ENCODE measurements at places on chromosomes 1 and 21.

DNA sequence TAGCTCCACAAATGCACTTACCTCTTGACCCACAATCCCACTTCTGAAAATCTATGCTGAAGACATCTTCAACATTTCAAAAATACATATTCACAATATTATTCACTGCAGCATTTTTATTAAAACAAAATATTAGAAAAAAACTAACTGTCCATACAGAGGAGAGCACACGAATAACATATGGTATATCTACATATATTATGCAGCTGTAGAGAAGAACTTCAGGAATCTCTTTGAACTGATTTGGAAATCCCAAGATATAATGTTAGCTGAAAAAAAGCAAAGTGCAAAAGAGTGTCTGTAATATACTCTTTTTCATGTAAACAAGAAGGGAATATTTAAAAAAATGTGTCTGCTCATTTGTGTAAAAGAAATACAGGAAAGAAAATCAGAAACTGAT lies 11.5 kb downstream of the IPO9 start:
- DNase-seq = no peak

DNA sequence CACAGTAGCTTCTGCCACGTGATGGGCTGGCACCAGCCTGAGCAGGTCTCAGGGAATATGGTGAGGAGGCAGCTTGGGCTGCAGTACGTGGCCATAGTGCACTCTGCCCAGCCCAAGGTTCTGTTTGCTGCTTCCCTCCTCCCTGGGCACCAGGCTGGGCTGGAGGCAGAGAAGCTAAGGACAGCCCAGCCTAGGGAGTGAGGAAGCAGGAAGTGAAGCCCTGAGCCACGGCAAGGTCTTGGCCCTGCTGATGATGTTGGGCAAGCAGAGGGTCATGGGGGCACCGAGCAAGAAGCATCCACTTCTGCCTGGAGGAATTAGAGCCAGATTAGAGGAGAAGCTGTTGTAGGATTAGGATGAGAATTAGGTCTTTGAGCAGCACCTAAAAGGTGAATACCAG lies 326.7 kb upstream of the VAMP3 start:
- no peak for DNase-seq

- no peak for DNase-seq
These were observed 234.9 kb downstream of the TNR start for GRCh38 chr1:175508320-175509110.

DNA sequence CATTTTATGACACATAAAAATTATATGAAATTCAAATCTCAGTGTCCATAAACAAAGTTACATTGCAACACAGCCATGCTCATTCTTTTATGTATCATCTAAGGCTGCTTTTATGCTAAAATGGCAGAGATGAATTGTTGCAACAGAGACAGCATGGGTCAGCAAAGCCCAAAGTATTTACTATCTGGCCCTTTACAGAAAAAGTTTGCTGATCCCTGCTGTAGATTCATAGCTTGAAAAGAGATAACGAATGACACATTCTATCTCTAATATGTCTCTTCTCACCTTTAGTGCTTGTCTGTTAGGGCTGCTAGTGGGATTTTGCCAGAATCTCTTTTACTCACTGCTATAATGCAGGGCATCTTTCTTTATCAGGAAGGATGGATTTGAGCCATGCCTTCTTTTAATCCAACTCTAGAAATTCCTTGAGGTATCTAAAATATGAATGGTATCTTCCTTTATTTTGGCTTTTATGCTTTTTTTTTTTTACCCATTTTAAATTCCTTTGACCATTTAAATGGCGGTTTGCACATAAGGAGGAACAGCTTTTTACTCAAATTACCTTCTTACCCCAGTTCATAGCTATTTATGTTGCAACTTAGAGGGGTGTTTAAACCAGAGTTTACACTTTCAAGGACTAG lies 598.2 kb downstream of the PLPP3 start:
- no peak for DNase-seq

- no peak for DNase-seq
These were observed 1.0 kb upstream of the MFN2 start for GRCh38 chr1:11979028-11979850.

GRCh38 chr1:14612256-14612655 lies 13.8 kb downstream of the KAZN start:
- DNase-seq = no peak

Data from cerebellar nuclear complex (tissue), 1 donor.